ENCODE measurements at places on chromosomes 6 and 20.

DNA sequence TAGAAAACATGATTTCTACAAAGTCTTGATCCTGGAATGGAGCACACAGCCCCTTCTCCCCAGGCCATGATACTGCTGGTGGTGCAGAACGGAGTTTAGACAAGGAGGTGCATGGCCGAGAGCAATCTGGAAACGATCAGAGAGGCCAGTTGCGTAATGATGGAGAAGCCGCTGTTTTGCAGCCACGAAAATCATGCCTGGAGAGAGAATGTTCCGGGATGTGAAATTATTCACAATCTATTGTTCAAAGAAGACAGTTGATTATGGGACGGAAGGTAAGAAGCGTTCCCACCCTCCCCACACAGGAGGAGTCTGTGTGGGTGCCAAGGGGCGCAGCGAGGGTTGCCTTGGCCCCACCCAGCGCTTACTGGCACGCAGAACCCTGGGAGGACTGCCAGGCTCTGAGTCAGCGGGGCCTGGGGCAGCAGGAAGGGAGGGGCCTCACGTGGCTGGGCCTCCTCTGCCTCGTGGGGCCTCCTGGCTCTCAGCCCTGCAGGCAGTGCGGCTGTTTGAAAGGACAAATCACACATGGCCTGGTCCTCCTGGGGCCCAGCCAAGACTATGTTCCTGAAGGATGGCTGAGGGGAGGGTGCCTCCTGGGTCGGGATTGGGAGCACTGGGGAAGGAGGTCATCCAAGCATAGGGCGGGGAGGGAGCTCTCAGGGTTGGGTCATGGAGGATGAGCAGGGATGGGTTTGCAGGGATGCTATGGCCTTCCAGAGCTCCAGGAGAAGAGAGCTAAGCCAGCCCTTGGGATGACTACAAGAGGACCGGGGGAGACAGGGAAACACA, 8.7 kb upstream of the AP5S1 start:
- peak; percentile 100 for DNase-seq

DNA sequence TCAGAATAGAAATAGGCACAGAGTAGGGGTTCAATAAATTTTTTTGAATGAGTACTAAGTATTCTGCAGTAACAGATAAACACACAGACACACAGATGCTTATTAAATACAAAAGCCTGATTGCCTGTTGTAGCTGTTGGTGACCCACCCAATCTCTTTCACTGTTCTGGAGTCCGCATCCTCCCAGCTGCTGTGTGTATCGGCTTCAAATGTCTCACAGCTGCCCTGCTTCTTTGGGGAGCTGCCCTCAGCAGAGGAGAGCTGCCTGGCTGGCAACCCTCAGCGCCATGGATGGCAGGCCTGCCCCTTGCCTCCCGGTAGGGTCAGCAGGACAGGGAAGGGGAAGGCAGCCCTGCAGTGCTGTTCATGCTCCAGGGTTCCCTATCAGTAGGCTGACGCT, 85.9 kb upstream of the PRND start:
- DNase-seq, result no peak

DNA sequence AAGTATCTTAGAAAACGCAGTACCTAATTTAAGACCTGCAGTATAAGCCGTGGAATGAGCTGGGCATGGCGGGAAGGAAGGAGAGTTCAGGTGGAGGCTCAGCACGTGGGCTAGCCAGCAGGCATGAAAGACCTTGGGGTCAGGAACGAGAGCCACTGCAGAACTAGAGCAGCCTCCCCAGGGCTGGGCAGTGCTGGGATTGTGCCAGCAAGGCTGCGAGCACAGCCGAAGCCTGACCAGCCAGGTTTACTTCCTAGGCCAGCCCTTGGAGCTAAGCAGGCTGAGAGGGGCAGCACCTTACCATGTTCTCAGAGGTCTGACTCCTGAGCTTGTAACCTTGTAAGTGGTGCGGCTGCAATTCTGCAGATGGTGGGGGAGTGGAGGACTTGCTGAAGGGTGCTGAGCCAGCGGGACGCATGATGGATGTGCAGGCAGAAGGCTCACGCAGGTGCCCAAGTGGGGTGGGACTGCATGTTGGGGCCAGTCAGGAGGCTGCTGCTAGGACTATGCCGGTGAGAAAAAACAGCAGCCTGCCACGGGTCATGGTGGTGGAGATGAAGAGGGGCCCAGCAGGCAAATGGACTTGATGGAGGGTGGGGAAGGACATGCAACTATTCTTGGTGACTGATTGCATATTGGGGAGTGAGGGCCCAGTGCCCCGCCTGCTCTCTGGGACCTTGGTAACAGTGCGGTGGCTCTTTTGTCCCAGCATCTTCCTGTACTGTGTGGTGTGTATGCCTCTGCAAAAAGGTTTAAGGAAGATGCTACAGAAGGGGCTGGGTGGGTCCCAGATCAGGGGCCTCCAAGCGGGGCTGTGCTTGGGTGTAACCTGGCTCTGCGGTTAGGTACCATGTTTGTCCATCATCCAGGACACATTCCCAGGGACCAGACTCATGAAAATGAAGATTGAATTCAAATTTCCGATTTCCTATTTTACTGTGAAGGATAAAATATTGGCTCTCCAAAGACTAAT, 37.6 kb upstream of the IRF4 start:
- no peak for DNase-seq

DNA sequence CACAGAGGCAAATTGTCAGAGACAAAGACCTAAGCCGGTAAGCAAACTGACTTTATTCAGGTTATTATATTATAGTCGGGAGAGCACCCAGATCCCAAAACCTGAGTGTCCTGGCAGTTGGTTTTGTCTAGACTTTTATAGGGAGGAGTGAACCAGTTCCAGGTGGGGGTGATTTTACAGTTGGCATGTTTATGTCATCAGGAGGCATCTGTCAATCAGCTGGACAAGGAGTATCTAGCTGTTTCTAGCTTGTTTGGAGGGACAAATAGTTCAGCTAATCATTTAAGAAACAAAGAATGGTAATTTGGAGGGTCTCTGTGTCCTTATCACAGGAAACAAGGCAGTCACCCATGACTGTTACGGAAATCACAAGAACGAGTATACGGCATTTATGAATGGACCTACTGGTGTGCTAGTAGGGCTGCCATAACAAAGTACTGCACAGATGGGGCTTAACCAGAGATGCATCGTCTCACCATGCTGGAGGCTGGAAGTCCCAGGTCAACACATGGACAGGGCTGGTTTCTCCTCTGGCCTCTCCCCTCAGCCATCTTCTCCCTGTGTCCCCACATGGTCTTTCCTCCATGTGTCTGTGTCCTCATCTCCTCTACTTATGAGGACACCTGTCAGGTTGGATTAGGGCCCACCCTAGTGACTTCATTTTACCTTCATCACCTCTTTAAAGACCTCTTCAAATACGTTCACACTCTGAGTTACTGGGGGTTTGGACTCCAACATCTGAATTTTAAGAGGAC, 122.7 kb downstream of the LY86 start:
- DNase-seq, result no peak

DNA sequence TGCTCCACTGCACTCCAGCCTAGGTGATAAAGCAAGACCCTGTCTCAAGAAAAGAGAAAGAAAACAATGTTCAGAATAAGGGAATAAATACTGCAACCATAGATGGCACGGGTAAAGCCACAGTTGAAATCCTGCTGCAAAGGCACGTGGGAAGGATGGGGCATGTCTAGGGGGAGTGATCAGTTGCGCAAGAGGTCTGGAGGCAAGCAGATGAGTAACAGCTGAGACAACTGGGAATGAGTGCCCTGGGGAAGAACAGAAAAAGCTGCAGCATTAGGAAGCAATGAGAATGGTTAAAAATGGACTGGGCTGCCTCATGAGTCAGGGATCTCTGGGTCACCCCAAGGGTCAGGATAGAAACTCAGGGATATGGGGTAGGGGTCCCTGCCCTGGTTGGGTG, 96.3 kb downstream of the GMPR start:
- no peak for DNase-seq

GRCh38 chr20:43397147-43397546, 60.5 kb upstream of the SRSF6 start:
- DNase-seq, result no peak

DNA sequence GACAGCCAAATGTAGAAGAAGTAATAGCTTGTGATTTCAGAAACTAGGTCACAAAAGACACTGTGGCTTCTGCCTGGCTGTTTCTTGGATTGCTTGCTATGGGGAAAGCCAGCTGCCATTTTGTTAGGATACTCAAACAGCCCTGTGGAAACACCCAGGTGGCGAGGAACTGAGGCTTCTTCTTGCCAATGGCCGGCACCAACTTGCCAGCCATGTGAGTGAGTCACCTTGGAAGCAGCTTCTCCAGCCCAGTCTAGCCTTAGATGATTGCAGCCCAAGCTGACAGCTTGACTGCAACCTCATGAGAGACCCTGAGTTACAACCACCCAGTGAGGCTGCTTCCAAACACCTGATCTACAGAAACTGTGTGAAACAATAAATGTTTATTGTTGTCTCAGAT, 11.9 kb upstream of the KIAA1755 start:
- DNase-seq, result no peak

- DNase-seq, result no peak
These were observed 148.3 kb upstream of the IMPG1 start for GRCh38 chr6:76220805-76221204.

- DNase-seq, result no peak
These were observed 80.6 kb upstream of the CST7 start for GRCh38 chr20:24868396-24868927.

- no peak for DNase-seq
These were observed 210.6 kb upstream of the SOX4 start for GRCh38 chr6:21382821-21383449.

- no peak for DNase-seq
These were observed 4.6 kb downstream of the SYTL3 start for GRCh38 chr6:158654498-158654897.

GRCh38 chr6:30152910-30153610, 8.0 kb downstream of the TRIM10 start:
- no peak for DNase-seq

GRCh38 chr6:90097356-90097755, 199.3 kb downstream of the BACH2 start:
- no peak for DNase-seq

DNA sequence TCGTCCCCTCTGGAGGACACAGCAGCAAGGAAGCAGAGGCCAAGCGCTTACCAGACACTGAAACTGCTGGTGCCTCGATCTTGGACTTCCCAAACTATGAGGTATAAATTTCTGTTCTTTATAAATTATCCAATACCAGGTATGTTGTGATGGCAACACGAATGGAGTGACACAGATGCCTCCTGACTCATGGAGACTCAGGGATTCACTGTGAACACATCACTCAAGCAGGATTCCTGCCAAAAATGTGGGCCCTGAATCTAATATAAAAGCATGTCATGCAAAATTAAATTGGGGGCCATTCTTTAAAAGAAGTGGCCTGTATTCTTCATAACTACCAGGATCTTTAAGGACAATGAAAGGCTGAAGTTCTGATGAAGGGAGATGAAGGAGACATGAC, 52.5 kb upstream of the SLC22A23 start:
- DNase-seq, result no peak
